ENCODE measurements at places on chromosomes 6 and 20.

DNA sequence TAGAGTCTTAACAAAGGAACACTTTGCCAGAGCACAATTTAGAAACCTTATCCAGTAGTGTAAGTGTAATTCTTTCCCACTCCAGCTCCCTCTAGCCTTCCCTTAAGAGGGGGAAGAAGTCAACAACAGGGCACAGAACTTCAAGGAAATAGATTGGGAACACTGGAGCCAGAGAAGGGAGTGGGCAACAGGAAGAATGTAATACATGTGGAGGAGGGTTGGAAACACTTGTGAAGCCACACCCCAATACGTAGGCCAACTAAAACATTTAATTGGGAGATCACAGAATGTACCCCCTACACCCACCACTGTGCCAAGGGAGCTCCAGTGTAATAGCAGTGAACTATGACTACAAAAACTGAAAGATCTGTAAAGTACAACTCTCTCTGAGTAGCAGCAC, 735.7 kb upstream of the HS3ST5 start:
- DNase-seq, result no peak

DNA sequence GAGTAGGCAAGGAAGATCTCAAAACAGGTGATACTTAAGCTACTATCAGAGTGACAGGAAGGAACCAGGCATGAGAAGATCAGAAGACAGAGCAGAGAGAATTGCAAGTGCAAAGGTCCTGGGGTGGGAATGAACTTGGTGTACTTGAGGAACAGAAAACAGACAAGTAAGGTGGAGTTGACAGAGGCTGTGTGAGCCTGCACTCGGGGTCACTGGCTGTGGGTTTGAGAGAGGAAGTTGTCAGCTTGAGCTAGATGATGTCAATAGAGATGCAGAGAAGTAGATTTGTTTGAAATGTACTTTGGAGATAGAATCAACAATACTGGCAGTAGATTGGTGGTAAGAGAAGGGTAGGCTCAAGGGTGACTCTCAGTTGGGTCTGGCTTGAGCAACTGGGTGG, 209.5 kb downstream of the CLIC5 start:
- DNase-seq, result no peak

DNA sequence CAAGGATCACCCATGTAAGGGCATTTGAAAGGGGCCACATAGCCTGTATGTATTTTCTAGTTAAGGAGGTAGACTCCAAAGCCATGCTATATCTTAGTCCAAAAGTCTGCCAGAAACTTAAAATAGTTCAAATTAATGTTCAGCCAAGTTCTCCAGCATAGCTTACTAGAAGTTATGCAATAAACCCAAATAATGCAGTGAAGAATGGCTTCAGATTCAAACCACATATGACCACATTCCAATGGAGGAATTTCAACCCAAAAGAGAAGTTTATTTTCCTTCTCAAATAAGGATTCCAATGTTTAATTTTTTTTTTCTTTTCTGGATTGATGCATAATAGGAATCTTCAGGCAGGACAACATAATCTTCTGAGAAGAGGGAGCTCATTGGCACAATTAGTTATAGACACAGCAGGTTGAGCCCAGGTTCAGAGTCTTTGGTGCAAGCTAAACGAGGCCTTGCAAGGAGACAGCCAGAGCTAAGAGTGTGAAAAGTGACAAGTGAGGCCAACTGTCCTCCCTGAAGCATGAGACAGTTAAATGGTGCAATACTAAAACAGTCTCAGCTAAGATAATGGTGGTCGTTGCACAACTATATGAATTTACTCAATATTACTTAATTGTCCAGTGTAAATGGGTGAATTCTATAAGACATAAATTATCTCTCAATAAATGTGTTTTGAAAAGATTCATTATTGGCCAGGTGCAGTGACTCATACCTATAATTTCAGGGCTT, 598.8 kb upstream of the CDH4 start:
- no peak for DNase-seq

DNA sequence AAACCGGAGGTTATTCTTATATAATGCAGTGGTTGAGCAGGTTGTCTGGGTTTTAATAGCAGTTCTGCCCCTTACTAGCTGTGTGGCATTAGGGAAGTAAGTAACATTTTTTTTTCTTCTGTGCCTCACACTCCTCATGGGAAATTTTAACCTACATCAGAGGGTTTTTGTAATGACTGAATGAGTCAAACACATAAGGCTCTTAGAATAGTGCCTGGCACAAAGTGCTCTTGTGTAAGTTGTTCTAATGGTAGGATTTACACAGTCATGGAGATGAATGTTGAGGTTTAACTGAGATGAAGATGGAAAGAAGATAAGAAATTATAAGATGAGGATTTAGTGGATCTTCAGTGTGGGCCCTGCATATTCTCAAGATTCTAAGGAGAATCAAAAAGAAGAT, 68.4 kb upstream of the PHIP start:
- no peak for DNase-seq

DNA sequence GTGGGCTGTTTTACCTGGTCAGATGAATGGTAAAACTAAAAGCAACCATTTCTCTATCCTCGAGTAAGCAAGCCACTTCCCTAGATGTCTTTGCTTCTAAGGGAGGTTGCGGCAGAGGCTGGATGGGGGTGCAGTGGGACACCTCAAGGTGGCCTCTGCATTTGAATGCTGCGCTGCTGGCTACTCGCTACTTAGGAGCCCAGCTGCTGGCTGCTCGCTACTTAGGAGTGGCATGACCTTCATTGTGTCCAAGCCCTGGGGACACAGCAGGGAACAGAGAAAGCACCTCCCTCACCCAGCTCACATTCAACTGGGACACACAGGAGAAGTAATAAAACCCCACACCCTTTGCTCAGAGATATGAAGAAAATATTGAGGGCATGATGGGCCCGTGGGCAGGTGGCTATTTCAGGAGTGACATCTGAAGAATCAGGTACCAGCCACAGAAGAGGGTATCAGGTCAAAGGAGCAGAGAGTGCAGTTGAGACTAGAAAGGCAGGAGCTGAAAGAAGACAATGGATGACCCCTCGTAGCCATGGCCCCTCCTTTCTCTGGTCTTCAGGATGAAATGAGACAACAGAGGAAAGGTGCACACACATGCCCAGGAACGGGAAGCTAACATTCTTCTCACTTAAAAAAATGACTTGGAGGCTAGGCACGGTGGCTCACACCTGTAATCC, 149.4 kb downstream of the ZMYND8 start:
- DNase-seq, result no peak

DNA sequence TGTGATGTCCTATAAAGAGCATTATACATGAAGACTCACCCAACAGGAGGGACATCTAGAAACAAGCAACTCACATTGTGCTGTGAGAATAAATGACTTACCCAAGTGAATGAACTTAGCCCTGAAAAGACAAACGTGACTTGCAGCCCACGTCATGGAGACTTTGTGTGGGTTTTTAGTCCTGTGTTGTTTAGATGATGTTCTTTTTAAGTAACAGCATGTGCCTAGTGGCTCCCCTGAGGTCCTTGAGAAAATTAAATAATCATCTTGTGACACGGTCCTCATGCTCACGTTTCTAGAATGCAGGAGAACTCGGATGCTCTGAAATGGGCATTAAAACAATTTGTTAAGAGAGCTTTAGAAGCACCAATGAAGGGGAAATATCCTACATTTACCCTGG, 165.1 kb downstream of the SASH1 start:
- DNase-seq, result no peak

- DNase-seq, result no peak
Observed at GRCh38 chr6:137112067-137112355, 61.4 kb downstream of the IL22RA2 start.

- peak; percentile 33 for DNase-seq
Observed at GRCh38 chr6:34145161-34146020, 496 bp downstream of the GRM4 start.

DNA sequence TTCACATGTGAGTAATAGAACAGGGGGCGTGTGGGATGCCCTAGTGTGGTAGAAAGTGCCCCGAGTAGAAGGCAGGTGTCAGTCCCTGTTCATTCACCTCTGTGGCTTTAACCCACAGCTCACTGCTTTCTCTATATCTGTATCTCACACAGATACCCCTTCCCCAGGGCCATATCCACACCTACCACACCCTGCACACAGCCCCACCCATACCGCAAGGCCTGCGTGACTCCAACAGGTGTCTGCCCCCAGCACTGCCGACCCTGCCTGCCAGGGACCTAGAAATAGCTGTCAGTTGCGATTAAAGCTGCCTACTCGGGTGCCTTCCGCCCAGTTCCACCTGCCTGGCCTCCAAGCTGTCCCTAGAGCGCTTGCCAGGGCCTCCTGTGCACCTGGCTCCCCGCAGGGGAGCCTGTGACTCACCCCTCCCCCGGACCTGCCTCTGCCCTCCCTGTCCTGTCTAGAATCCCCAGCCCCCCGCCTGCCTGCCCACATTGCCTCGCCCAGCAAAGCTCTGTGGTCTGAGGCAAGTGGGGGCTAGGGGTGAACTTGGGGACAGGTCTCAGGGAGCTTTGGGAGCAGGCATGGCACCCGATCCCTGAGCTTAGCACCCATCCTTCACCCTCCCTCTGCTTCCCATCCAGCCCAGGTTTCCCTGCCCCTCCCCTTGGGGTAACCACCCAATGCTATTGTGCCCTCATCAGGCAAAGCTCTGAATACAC, 38.3 kb upstream of the ID1 start:
- no peak for DNase-seq

GRCh38 chr6:138403324-138403800, 661 bp upstream of the HEBP2 start:
- no peak for DNase-seq

GRCh38 chr20:12984069-12984765, 24.6 kb upstream of the SPTLC3 start:
- DNase-seq, result no peak

GRCh38 chr20:57118964-57119363, 147.5 kb downstream of the BMP7 start:
- DNase-seq, result no peak

GRCh38 chr20:48634641-48635040, 193.2 kb downstream of the PREX1 start:
- DNase-seq, result no peak
